Spleen (tissue), 13 donors: ENCODE measurements at places on chromosomes 1 and 21. TPM values are rescaled to one million over a fixed set of nuclear protein-coding genes. Genes with fewer than 3 reads are reported as not detected.

DNA sequence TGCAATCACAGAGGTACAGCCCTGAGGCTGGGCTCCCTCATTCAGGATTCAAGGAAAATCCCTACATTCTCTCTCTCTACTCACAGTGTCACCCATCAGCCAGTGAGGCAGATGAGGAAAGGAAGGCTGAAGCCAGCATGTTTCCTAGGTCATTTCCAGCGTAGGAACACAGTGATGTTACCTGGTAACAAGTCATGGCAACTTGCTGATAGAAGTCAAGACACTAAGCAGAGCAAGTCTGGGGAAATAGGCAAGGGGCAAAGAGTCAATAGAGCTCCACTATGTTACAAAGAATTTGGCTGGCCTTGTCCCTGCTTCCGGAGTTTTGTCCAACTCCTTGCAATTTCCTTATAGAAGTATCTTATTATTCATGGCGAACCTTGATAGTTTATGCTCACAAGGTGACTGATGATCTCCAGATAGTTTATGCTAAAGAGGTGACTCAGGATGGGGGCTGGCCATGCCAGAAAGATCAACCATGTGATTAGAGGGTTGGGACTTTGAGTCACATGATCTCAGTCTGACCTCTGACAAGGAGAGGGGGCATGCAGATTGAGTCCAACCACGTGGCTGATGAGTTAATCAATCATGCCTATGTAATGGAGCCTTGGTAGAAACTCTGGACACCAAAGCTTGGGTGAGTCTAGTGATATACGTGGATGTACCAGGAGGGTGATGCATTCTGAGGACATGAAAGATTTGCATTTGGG is 51.1 kb downstream of the SUSD4 start:
- no peak for DNase-seq
- H3K36me3 ChIP-seq = no peaks in the 10 kb centered on the region
- no peak overlapping the region for H3K27ac ChIP-seq
- H3K27me3 ChIP-seq = no peaks in the 10 kb centered on the region
- no peak overlapping the region for H3K4me3 ChIP-seq

GRCh38 chr1:22143065-22144033 is at the start of gene WNT4:
WNT4 (minus strand) TSS chr1:22143097; CDS start chr1:22142922, 175 bp downstream.
- H3K4me1 ChIP-seq = peaks cover 17% of the 10 kb centered on the region
- H3K36me3 ChIP-seq = no peaks in the 10 kb centered on the region
- H3K27me3 ChIP-seq = peaks cover 12% of the 10 kb centered on the region

Gene NBPF6
- not detected for total RNA-seq

Gene CR1
- 279 TPM for total RNA-seq
